ENCODE measurements at places on chromosomes 11 and 22.

DNA sequence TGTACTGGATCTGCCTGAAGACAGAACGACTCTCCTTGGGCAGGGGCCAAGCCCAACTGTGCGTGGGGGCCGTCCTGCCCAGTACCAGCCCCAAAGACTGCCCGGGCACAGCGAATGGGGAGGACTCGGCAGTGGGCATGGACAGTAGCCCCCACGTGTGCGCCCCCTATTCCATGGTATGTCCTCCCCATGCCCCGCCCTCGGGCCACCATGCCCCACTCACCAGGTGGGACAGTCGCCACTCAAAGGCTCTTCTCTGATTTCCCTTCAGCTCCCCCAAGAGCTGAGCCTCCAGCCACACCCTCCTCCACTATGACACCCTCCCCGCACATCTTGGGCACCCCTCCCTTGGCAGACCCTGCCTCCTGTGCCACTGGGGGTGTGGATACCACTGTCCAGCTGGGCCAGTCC, 43.5 kb downstream of the GNB1L start:
- DNase-seq: no peak

GRCh38 chr11:127926721-127927120, 660.6 kb downstream of the ETS1 start:
- no peak for DNase-seq

DNA sequence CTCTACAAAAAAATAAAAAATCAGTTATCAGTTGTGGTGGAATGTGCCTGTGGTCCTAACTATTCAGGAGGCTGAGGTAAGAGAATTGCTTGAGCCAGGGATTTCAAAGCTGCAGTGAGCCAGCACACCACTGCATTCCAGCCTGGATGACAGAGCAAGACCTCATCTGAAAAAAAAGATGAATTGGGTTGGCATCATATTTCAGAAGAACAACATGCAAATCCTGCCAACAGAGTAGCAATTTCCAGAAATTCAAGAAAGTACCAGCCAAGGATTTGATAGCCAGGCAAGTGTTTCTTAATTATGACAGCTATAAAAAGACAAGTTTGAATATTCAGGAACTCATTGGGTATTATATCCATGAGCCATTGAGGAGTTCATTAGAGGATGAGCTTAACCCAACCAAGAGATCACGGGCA, 75.2 kb downstream of the USP47 start:
- DNase-seq: peak; percentile 53

DNA sequence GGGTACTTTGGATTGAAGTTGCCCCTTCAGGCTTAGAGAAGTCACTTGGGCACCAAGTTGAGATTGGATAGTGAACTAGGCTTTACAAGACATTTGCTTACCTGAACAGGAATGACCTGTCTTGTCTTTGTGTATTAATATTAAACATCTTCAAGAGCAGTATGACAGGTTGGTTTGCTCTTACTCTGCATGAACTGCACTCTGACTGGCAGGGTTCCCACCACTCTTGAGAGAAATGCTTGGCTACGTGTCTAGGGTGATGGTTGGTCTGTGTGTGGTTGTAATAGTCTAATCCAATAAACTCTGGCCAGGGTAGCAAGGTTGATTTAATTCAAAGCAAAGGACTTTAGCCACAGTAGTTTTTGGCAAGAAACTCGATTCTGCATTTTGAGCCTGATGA, 20.1 kb upstream of the SPTBN2 start:
- no peak for DNase-seq

DNA sequence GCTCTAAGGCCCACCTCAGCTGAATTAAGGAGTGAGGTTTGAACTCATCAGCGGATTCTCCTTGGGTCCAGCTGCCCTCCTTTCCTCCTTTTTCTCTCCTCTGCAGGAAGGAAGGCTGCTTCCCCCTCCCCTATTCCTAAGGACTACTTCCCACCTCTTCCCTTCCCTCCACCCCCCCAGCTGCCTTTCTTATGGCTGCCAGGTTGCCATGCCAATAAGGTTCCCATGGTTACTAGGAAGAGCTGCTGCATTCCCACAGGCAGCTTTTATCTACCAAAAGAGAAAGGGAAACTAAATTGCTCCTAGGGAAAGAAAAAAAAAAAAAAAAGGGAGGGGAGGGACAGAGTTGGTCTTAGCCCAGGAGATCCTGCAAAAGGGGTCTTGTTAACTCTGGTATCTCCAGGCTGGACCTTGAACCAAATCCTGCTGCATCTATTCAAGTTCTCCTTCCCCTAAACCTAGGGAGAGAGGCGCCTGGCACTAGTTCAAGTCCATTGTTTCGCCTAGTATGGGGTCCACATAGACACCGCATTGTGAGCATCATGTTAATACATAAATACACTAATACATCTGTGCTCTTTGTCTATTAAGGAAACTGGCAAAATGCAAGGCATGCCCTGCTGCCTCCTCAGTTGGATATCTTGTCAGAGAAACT, 21.2 kb upstream of the FEZ1 start:
- no peak for DNase-seq

GRCh38 chr11:18720808-18721560, 5.0 kb downstream of the IGSF22 start:
- peak; percentile 86 for DNase-seq

DNA sequence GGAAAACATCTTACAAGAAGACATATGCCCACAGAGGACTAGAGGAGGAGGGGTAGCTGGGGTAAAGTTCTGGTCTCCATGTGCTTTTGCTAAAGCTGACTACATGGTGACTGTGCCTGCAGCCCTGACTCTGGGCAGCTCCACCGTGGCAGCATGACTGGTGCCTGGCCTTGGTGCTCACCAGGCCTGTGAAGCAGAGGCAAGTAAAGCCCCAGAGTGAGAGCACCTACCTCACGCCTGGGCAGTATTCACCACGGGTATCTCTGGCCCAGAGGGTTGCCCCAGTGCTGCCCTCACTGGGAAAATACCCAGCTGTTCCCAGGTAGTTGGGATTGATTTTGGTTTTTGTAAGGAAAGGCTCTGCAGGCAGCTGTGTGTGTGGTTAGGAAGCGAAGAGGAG, 78.3 kb downstream of the CTTN start:
- DNase-seq: peak; percentile 37

- DNase-seq: no peak
Observed at GRCh38 chr11:47329431-47329986, 23.0 kb downstream of the MYBPC3 start.

- DNase-seq: peak; percentile 18
Observed at GRCh38 chr11:18633256-18634139, 644 bp downstream of the SPTY2D1 start.

- DNase-seq: no peak
Observed at GRCh38 chr11:47667135-47667534, 24.8 kb upstream of the MTCH2 start.

- no peak for DNase-seq
Observed at GRCh38 chr11:126339073-126339862, 16.2 kb upstream of the ST3GAL4 start.

GRCh38 chr22:28424427-28425080, 255.1 kb downstream of the TTC28 start:
- DNase-seq: no peak

GRCh38 chr11:65814986-65815565, 18.7 kb upstream of the SNX32 start:
- no peak for DNase-seq

All from RKO (cell line).